ENCODE measurements at places on chromosomes 16 and 17.

GRCh38 chr17:55463600-55463999 lies 42.0 kb upstream of the MMD start:
- DNase-seq: no peak

GRCh38 chr17:51381262-51381661 lies 120.9 kb downstream of the UTP18 start:
- DNase-seq: no peak

DNA sequence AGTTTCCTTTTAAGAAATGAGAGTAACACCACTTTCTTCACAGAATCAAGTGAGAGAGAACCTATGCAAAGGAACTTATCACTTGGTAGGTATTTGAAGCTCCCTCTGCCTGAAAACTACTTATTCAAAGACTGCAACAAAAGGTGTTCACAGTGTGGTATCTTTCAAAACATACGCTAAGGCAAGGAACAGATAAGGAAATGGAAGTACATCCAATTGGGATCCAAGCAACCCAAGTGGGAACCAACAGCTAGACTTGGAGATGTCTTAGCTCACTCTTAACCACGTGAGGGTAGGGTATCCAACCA lies 431 bp upstream of the PPM1E start:
- no peak for DNase-seq

DNA sequence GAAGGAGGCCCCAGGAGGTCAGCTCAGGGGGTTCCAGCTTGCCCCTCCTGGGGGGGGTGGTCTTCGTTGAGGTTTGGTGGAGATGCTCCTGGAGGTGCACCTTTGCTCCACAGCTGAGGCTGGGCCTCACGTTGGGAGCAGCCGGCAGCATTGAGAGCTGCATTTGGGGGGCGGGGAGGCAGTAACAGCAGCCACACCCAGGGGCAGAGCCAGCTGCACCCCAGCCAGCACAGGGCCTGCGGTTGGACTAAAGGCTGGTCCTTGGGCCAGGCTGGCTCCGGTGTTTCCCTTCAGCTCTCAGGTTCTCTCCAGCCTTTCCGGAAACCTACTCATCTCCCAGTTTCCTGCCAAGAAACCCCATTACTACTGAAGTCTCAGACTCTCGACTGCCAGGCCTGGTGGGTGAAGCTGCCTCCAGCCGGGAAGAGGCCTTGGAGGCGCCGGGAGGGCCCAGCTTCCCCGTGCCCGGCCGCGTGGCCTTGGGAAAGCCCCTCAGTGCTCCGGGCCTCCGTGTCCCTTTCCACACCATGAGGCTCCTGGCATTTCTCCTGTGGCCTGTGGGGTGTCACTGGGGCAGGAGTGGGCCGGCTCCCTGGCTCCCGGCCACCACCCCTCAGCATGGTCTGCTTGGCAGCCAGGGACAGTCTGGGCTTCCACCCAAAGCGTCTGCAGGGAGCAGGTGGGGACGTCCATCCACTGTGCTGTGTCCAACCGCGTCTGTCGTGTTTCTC lies 14.0 kb upstream of the BAIAP2 start:
- no peak for DNase-seq

GRCh38 chr16:29674188-29674587 lies 4.8 kb upstream of the QPRT start:
- no peak for DNase-seq

GRCh38 chr16:12362482-12363458 lies 386.2 kb downstream of the SNX29 start:
- DNase-seq: no peak

GRCh38 chr16:46620266-46621005 lies 743 bp downstream of the SHCBP1 start:
- DNase-seq: no peak

DNA sequence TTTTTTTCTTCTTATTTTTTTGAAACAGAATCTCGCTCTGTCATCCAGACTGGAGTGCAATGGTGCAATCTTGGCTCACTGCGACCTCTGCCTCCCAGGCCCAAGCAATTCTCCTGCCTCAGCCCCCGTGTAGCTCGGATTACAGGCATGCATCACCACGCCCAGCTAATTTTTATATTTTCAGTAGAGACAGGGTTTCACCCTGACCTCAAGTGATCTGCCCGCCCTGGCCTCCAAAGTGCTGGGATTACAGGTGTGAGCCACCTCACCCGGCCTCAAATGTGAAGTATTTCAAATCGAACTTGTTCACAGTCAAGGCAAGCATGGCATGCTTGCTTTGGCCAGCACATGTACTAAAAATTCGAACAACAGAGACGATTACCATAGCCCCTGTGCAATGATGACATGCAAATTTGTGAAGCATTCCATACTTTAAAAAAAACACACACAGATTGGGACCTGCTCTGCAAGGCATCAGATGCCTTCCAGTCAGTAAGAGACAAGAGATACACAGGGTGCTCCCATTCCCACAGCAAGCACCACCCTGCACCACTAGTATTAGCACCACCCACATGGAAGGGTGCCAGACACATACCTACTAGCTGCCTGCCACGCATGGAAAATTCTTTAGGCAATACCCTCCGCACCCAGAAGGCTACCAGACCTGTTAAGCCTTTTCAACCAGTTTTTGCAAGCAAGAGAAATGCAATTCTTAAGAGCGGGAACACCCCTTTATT lies 47.2 kb downstream of the ANKRD11 start:
- peak; percentile 42 for DNase-seq

DNA sequence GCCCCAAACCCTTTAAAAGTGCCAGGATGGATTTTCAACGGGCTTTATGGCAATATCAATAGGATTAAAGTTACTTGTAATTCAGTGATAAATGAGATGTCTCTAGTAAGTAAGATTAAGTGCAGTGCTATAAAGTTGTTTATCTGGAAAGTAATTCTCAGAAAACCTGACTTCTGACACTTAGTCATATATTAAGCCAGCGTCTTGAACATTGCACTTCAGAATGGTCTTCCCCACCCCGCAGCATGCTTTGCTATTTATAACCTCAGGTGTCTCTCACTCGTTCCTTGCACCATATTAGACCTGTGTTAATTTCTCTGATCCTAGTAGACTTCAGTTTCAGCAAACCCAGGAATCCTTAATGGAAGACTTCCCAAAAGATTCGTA lies 2.1 kb upstream of the MAF start:
- DNase-seq: no peak

- no peak for DNase-seq
Observed at GRCh38 chr17:8868529-8868951, 1.1 kb upstream of the PIK3R6 start.

GRCh38 chr17:44074231-44074910 lies 3.8 kb downstream of the G6PC3 start:
- DNase-seq: no peak

- no peak for DNase-seq
Observed at GRCh38 chr16:57244463-57244766, 644 bp upstream of the ARL2BP start.

DNA sequence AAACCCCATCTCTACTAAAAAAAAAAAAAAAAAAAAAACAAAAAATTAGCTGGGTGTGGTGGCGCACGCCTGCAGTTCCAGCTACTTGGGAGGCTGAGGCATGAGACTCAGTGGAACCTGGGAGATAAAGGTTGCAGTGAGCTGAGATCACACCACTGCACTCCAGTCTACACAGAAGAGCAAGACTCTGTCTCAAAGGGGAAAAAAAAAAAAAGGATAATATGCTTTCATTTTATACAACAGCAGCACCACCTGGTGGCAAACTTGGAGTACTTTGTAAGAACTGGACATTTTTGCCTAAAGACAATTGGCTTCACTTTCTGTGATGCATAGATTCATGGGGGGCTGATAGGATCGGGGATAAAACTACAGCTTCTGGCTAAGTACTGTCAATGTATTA lies 8.5 kb downstream of the CHTF8 start:
- no peak for DNase-seq

DNA sequence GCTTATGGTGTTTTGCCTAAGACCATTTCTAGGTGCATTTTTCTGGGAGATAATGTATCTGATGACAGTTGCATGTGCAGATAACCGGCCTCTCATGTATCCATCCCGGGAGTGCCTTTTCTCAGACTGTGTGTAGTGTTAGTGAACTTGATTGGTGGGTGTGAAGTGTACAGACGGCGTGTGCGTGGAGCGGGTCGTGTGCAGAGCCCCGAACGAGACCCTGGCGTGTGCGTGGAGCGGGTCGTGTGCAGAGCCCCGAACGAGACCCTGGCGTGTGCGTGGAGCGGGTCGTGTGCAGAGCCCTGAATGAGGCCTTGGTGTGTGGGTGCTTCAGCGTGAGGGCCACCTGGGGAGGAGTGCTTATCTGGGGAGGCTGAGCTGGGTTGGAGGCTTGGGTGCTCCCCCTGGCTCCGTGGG lies 28.9 kb upstream of the ZNF750 start:
- DNase-seq: no peak

DNA sequence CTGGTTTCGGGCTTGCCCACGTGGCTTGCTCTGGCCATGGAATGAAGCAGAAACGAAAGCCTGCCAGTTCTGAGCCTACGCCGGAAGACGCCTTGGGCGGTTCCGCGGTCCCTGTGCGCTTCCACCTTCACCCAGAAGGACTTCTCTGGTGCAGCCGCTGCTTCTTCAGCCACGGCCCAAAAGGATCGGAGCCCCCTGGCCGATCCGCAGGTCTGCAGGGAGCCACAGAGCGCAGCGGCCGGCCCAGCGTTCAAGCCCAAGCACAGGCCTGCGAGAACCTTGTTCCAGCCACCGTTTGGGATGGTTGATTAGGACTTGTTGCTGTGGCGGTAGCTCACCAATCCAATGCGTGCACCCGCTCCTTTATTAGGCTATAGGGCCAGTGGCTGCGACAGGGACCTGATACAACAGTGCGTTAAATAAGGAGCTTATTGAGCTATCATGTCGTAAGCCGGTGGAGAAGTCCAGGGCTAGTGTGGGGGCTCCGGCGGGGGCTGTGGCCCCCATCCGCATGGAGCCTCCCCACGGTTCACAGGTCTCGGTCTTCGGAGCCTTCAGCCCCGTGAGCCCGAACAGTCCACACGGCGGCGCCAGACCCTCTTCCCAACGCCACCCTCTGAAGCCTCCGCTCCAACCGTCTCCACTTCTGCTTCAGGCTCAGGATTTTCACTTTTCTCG lies 10.2 kb upstream of the MPP2 start:
- no peak for DNase-seq

GRCh38 chr16:58628845-58629732 lies 537 bp downstream of the CNOT1 start:
- DNase-seq: no peak

GRCh38 chr17:35969558-35970380 lies 11.5 kb downstream of the CCL16 start:
- peak; percentile 23 for DNase-seq

DNA sequence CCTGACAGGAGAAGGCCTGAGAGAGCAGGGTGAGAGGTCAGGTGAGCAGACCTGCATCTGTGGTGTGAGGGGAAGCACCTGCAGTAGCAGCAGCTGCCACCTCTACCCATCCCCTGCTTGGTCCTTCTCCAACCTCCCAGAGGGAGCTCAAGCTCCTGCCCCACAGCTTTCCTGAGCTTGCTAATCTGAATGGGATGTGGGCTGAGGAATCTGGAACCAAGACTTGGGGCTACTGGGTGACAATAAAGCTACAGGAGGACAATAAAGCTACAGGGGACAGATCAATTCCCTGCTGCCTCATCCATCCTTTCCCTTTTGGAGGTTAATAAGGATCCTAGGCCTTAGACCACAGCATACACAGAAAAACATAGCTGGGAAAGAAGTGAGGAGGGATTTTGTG lies 4.9 kb upstream of the TBX4 start:
- DNase-seq: no peak

DNA sequence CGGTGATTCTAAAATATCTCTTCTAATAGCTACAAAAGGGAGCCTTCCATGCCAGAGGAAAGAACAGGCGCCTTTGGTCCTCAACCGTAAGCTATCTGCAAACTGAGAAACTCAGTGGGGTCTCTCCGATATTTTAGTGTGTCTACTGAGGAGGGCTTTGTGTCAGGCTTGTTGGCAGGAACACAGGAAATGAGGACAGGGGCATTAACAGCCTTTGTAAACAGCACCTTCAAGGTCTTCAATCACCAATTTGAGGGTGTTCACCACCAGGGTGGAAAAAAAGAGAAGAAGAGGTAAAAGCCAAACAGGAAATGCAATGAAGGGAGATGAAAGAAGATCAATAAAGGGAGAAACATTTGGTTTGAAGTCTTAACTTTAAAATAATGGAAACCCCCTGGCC lies 580.1 kb upstream of the SALL1 start:
- no peak for DNase-seq

GRCh38 chr17:21452377-21453143 lies 76.4 kb downstream of the KCNJ12 start:
- no peak for DNase-seq

DNA sequence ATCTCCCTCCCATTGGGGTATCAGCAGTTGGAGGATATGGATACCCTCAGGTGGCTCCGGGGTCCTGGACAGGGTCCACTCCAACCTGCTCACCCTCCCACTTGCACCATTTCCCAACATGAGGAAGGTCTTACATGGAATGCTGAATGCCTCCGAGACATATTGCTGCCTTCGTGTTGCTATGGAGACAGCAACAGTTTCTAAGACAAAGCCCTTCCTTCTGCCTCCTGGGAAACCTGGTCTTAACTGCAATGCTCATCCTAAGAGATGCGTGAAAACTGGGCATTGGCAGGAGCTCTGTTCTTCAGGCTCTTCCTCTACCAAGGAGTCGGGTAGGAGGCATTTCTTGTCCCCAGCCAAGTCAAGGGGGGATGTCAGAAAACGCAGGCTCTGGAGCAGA lies 45.2 kb downstream of the ST3GAL2 start:
- no peak for DNase-seq

DNA sequence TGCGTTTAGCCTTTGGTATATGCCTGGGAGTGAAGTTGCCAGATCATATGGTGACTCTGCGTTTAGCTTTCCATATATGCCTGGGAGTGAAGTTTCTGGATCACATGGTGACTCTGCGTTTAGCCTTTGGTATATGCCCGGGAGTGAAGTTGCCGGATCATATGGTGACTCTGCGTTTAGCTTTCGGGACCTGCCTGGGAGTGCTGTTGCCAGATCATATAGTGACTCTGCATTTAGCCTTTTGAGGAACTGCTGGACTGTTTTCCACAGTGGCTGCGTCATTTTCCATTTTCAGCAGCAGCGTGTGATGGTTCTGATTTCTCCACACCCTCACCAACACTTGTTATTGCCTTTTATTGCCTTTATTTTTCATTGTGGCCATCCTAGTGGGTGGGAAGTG lies 73.0 kb downstream of the OR1D5 start:
- DNase-seq: no peak

DNA sequence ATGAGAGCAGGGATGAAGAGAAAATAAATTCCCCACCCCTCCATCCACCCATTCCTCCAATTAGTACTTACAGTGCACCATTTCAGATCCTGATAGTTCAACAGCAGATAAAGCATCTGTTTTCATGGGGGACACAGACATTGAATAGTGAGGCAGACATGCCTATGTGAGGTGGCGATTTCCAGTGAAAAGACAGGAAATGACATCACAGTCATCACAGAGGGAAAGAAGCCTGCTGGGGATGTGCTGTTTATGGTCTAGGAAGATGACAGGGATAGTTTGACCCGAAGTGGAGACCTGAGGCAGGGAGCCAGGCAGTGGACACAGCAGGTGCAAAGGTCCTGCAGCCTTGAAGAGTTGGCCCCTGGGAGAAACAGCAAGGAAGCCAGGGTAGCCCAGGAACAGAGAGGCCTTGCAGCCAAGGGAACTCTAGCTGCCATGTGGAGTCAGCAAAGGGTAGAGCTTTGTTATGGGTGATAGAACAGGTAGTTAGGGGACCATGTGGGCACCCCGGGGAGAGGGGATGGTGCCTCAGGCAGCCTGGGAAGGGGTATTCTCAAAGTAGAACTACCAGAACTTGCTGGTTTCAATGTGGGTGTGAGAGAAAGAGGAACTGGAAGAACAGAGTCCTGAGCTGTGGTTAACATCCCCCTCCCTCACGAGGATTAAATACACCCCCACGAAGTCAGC lies 256.6 kb downstream of the CPPED1 start:
- no peak for DNase-seq
